Activated T-helper 1 cell treated with Interleukin-2 at 50 U/mL for 16 hours (primary cell): ENCODE measurements at places on chromosomes 6 and 20.

GRCh38 chr6:1538810-1539478 is 70.8 kb upstream of the FOXC1 start:
- DNase-seq, result no peak

GRCh38 chr20:57040466-57040865 is 226.0 kb downstream of the BMP7 start:
- DNase-seq, result no peak

DNA sequence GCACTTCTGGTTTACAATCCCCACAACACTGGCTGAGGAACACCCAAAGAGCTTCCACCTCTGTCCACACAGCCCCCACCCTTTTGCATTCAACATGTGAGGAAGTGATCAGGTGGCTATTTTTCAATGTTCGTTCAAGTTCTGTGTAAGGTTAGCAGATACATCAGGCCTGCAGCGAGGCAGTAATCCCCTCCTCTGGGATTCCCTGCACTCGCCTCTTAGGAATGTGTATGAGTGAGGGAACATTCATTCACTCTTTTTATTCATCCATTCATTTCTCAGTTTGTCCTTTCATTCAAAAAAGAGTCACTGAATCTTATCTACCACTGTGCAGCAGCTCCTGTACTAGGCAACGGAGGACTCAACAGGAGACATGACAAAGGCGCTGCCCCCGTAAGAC is 236.4 kb upstream of the PRDM1 start:
- no peak for DNase-seq

DNA sequence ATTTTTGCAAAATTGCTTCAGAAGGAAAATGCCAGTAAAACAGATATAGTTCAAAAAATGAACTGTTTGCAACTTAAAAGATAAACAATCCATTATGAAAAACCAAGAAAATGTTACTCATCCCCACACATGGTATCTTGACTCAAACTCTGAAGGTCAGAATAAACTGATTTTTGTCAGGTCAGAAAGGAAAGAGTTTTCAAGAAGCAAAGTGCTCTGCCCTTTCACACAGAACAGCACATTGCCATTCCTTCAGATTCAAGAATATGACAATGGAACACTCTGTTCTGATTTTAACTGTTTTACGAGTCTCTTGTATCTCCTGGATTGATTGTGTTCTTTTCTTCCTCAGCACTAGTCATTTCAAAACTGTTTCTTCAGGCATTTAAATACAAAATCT is 33.8 kb upstream of the NT5E start:
- no peak for DNase-seq

DNA sequence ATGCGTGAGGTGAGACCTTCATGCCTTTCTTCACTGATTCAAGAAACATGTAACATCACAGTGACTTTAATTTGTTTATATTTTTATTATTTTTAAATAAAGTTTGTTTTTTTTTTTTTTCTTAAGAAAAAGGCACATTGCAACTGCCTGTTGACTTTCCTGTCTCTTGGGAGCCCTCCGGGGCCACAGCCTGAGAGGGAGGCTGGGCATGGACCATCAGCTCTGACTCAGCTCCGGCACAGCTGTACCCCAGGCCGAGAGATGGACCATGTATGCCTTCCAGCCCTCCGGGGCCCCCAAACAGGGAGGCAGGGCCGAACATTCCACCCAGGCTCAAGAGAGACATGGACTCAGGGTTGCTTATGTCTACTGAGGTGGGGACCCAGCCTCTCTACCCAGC is 99.9 kb downstream of the NFATC2 start:
- no peak for DNase-seq

- no peak for DNase-seq
Observed at GRCh38 chr20:38226553-38226952, 34.0 kb downstream of the KIAA1755 start.

DNA sequence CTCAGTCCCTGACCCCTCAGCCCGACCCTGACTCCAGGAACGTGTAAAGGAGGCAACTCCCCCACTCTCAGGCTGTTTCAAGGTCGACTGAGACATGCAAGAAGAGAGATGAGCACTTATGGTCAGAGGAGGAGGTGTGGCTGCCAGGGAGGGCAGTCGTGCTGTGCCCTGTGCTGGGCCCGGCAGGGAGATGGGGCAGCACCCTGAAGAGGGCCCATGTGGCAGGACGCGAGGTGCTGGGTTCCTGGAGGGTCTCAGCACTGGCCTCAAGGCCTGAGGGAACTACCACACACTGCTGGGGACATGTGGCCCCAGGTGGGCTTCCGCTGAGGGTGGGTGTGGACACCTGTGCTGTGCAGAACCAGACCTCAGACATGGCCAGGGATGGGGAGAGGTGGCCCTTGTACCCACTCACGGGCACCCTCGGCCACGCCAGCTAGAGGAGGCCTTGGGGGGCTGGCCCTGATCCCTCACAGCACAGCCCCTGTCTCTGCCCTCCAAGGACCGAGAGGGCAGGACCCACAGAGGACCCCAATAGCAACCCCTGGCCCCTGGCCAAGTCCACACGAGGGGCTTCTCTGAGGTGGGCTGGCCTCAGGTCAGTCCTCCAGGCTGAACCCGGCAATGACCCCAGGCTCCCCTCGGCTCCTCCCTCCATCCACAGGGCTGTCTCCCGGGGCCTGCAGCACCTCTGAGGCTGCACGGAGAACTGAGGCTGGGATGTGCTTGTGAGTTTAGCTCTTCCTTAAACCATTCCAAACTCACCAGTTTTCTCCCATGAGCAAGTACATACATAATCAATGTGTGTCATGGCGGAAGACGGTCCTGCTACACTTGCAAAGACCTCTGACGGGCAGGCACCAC is 8.7 kb downstream of the SLC2A4RG start:
- DNase-seq, result no peak

DNA sequence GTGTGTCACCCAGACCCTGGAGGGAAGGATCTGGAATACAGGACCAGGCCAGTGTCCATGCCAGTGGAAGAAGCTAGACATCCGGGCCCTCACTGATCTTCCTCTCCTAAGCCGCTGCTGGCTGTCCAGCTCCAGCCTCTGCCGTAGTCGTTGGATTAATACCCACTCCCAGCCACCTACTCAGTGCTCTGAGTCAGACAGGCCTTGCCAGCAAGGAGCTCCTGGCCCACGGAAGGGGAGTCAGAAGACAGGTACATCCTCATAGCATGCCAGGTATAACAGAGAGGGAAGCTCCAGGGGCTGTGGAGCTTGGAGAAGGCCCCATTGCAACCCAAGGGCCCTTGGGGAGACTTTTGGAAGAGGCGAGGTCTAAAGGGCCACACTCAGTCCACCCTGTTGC is 49.0 kb downstream of the STK35 start:
- no peak for DNase-seq

GRCh38 chr20:20561841-20562240 is 150.6 kb downstream of the RALGAPA2 start:
- DNase-seq, result no peak

- no peak for DNase-seq
Observed at GRCh38 chr20:43787937-43788336, 61.1 kb upstream of the GTSF1L start.

DNA sequence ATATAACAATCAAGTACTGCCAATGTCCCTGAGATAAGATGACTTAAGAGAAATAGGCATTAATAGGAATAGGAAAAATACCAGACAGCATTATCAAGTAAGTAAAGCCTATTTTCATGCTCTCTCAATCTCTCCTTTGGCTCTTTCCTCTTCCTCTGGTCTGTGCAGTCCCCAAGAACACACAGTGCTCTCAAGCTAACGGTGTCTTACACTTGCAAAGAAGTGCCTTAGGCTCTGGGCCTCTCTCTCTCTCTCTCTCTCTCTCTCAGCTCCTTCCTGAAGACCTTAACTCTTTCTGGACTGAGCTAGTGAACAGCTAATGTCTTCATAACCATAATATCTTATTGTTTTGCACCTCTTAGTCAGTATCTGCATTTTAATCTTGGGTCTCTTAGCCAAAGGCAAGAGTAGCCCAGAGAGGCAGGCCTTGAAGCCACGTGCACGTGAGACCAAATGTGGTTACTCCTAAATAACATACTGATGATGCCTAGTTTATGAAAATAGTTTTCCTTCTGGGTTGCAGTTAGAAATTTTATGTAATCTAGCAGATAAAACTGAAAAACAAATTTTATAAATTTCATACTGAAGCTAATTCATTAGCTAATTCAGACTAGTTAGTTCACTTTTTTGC is 70.8 kb downstream of the TPD52L1 start:
- no peak for DNase-seq
